ENCODE measurements at places on chromosomes 6 and 20.

- DNase-seq: no peak
Measured at GRCh38 chr6:105691081-105691480, 288.2 kb upstream of the PREP start.

- DNase-seq: no peak
Measured at GRCh38 chr6:44257753-44258324, 511 bp upstream of the SLC35B2 start.

GRCh38 chr6:149259753-149260152, 57.8 kb upstream of the TAB2 start:
- no peak for DNase-seq

DNA sequence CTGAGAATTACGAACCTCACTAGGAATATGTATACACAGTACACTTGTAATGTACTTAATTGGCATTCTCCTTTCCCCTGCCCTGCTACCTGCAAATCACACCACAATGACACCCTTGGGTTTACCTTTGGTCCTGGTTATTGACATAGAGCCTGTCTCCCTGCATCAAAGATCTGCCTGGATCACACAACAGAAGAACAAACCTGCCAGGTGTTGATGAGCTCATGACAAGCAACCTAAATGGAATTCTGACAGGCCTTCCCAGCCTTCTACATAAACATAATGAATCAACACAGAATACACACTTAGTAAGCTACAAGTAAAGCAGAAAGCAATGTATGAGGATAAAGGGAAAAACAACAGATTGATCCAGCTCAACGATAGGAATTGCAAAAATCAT, 95.6 kb downstream of the HDGFL1 start:
- DNase-seq: no peak

GRCh38 chr20:53187392-53188068, 215.4 kb downstream of the TSHZ2 start:
- no peak for DNase-seq

GRCh38 chr6:21033575-21034026, 499.3 kb downstream of the CDKAL1 start:
- no peak for DNase-seq

GRCh38 chr20:51460569-51461265, 81.8 kb downstream of the NFATC2 start:
- no peak for DNase-seq

DNA sequence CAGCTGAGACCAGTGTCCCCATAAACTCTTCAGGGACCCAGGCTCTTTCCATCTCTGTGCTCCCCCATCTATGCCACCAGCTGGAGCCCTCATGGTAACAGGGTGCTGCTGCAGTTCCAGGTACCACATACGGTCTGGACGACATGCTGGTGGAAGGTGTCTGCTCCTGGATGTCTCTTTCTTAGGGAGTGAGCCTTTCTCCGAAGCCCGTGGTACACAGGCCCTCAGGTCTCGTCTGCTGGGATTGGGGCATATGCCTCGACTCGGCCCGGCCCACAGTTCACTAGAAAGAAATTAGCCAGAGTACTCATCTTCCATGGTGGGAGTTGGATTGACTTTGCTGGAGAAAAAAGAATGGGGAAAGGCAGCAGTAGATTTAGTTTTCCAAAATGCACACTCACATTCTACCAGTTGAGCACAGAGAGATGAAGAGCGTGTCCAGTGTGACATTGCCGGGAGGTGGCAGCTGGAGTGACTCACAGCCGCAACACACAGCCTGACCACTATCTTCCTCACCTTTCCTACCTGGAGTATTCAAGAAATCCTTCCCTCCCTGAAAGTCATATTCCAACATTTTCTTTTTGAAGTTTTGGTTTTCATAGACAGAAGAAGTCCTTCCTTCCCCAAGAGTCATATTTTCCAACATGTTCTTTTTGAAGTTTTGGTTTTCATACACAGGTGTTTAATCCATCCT, 18.6 kb upstream of the SPO11 start:
- no peak for DNase-seq

GRCh38 chr6:72977114-72977513, 248.2 kb downstream of the KHDC1L start:
- no peak for DNase-seq

DNA sequence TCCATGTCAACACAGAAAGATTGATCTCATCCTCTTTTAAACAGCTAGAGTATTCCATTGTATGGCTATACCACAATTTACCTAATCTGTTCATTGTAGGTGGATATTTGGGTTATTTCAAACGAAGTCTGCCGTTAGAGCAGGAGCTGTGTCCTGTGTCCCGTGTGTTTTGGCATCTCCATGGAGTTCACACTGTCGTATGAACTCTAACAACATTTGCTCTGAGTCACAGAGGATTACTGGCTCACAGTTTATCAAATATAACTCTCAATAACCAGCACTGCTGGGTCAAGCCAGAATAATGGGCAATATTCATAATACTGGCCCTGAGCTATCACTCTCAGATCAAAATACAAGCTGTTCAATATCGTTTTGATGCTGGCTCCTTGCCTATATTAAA, 16.4 kb downstream of the TRAM2 start:
- no peak for DNase-seq

Measured in stimulated activated CD4-positive, alpha-beta T cell treated with anti-CD3 and anti-CD28 coated beads, Interleukin-15, amount 100 ng/mL, for 1 hour (primary cell).